Activated CD8-positive, alpha-beta memory T cell treated with anti-CD3 and anti-CD28 coated beads for 24 hours (primary cell): ENCODE measurements at places on chromosomes 1 and 21.

DNA sequence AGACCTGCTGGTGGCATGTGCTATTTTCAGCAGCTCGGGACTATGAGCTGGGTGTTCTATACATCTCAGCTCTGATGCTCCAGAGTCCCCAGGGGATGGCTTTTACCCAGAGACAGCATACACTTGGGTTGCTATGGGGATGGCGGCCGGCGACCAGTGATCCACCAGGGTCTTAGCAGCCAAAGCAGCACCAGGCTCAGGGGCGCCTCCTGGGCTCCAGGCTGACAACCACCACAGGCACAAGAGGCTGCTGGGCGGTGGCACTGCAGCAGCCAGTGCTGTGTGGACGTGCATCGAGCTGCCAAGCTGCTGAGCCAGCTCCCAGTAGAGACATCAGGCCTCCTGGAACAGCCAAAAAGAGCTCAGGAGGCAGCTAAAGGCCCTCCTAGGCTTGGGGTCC, 37.6 kb upstream of the CLSTN1 start:
- DNase-seq, result no peak

DNA sequence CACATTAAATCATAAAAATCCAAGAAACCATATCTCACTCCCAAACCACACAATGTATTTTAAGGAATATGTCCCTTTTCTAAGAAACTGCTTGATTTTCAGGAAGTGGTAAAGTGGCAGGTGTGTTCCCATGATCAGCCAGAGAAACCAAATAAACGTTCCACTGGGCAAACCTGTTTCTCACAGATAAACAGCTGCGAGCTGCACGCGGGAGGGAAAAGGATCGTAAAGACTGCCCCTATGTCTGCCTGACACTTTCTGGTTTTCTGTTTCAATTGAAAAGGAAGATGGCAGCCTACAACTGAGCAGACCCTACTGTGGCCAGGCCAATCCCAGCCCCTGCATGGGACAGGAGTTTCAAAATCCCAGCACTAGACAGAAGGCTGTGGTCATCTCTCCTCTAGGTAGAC, 36.6 kb downstream of the HIVEP3 start:
- no peak for DNase-seq

- DNase-seq, result no peak
Measured at GRCh38 chr21:30482130-30482529, 2.0 kb upstream of the KRTAP19-1 start.

GRCh38 chr1:180250883-180251509, 20.9 kb downstream of the LHX4 start:
- DNase-seq, result no peak

GRCh38 chr1:173871091-173871490, 2.9 kb downstream of the ZBTB37 start:
- no peak for DNase-seq

- no peak for DNase-seq
Measured at GRCh38 chr1:67575861-67576260, 109.1 kb upstream of the GADD45A start.

DNA sequence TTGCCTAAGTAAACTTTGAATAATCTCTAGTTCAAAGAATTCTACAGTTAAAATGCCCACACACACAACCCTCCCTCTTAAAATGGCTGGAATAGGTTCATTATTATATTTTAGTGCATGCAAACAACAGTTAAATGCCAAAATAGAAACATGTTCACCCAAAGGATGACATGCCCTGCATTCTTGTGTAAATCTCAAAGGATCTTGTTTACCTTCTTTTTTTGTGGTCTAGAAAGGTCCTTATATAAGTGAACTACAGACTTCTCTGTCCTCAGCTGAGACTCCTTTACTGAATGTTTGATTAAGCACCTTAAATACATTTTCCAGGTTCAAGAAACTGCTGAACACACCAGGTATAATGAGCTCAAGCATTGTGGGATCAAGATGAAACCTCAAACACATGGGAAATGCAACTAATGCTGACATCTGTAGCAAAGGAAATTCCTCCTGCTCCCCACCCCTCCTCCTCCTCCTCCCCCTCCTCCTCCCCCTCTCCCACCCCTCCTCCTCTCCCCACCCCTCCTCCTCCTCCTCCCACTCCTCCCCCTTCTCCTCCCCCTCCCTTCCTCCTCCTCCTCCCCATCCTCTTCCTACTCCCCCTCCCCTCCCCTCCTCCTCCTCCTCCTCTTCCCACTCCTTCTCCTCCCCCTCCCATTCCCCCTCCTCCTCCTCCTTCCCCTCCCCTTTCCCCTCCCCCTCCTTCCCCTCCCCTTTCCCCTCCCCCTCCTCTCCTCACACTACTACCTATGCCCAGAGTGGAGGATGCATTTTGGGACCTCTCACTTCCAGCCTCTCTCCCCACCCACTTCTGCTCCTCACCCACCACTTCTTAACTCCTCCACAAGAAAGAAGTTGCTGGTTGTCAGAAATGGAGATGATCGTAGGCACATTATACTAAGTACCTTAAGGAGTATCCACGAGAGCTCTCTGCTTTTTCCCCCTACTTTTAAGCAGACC, 233.9 kb downstream of the MRPL39 start:
- DNase-seq, result no peak

DNA sequence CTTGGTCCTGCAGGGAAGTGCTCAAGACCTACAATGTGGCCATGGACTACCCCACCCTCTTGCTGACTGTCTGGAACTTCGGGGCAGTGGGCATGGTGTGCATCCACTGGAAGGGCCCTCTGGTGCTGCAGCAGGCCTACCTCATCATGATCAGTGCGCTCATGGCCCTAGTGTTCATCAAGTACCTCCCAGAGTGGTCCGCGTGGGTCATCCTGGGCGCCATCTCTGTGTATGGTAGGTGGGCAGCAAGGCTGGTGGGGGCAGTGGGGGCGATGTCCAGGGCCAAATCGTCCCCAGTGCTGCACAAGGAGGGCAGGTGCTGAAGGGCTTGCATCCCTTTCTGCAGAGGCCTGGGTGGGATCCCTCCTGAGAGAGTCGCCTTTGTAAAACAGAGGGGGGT, 18.4 kb downstream of the PSEN2 start:
- no peak for DNase-seq

DNA sequence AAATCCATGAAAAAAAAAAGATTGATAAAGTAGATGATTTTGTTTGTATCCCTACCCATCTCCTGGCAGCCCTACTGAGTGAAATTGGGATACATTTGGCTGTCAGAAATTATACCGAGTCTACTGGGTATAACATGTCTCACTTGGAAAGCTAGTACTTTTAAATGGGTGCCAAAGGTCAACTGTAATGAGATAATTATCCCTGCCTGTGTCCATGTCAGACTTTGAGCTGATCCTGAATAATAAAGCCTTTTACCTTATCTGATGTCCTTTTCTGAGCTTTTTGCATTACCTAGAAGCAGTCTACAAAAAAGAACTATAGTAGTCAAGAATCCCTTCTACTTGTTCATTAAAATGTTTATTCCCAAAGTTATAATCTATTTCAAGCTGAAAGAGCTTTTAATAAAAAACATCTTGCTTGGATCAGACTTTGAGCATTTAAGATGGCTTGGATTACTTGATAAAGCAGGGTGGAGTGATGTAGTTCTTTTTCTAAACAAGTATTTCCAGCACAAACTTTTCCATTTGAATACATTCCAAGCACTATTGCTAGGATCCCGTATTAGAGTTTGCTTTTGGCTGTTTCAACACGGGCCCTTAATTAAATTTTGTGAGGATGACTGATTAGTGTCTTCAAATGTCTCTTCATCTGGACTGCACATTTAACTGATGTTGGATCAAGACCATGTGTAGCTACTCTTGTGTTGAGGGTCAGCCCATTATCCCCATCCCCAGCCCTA, 69.2 kb downstream of the DTL start:
- no peak for DNase-seq
